Heart left ventricle (tissue), 16 donors: ENCODE measurements at places on chromosomes 1 and 21. TPM values are rescaled to one million over a fixed set of nuclear protein-coding genes. Genes with fewer than 3 reads are reported as not detected.
A peak's percentile ranks its signal among the peaks of the same experiment; 100 is the strongest.

- no peak for DNase-seq
Measured at GRCh38 chr1:95716097-95716496, 482.1 kb downstream of the RWDD3 start.

DNA sequence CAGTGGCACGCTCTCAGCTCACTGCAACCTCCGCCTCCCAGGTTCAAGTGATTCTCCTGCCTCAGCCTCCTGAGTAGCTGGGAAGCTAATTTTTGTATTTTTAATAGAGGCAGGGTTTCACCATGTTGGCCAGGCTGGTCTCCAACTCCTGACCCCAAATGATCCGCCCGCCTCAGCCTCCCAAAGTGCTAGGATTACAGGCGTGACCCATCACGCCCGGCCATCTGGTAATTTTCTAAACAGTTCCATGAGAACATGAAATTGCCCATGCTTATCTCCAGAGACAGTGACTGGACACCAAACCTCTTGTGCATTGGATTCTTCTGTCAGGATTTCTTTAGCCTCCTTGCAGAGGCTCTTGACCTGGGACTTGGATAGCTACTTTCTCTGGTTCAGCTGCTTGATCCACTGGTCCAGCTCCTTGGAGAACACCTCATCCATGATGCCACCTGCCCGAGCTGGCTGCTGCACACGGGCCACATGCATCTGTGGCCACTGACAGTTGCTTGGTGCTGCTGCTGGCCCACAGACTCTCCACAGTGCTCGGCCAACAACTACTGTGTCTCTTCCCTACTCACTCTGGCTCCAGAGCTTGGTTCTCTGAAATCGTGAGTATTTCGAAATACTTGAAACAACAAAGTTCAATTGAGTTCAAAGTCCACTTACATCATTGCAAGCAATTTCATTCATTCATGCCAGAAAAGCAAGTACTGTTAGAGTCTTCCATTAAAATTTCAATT is 40.0 kb upstream of the CTPS1 start:
- DNase-seq, result no peak

GRCh38 chr1:179938752-179939151 is 15.9 kb upstream of the CEP350 start:
- DNase-seq, result no peak

DNA sequence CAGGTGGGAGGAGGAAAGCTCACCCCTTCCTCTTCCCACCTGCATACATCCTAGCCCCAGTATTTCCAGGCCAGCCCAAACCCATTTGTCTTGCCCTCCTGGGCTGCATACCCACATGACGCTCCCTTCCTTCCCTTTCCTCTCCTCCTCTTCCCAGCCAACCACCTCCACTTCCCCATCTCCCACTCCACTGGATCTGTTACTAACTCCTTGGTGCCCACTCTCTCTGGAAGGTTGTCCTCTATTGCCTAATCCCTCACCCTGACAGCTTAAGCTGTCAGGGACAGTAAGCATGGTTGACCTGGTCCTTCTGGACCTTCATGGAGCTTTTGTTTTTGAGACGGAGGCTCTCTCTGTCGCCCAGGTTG is 23.0 kb upstream of the SYNC start:
- no peak for DNase-seq

DNA sequence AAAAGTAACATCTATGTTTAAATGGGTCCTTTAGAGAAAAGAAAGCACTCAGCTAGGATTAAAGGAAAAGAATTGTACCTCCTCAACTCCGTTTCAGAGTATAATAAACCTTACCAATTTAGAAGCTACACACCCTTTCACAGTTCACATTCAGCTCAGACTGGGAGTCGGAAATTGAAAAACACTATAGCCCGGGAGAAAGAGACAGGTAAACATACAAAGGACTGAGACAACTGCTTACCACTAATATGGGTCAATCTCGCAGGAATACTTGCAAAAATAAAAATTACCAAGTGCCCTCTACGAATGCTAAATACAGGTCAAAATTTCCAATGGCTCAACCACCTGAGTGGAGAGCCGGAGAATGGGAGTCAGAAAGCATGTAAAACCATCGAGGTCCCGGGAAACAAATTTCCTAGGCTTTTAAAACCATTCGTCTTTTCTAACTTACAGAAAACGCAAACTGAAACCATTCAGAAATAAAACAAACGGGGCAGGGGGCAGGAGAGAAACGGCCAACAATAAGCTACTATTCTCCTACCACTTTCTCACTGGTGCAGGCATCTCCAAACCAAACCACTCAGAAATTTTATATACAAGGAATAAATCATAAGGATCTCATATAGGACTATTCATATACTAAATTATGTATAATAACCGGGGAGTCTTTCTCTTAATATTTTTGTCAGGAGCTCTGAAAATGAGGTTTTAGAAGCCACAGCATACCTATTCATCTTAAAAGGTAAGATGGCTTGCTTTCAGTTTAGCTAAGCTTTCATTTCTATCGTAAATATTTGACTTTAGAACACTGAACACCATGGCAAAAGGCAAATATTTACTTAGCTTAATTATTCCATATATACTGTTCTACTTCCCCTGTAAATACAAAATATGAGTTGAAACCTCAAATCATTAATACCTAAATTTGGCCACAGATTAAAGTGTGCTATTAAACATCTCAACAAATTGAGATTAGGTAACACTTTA is 136.5 kb downstream of the RERE start:
- no peak for DNase-seq

GRCh38 chr1:55481634-55482033 is 266.5 kb upstream of the USP24 start:
- no peak for DNase-seq

DNA sequence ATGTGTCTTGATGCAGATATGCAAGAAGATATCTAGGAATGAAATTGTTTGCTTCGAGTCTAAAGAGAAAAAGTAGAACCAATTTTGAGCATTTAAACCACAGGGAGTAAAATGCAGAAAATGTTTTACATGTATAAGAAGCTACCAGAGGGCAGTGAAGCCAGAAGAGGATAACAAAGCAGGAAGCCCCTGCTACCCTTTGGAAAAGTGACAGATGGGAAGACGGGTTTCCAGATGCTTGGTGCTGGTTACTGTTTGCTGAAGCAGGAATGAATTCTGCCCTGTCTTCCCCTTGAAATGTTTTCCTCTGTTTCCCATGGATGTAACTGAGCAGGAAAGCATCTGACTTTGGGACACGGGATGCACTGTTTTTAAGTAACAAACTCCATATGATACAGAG is 822.2 kb downstream of the MRPL39 start:
- DNase-seq, result no peak

DNA sequence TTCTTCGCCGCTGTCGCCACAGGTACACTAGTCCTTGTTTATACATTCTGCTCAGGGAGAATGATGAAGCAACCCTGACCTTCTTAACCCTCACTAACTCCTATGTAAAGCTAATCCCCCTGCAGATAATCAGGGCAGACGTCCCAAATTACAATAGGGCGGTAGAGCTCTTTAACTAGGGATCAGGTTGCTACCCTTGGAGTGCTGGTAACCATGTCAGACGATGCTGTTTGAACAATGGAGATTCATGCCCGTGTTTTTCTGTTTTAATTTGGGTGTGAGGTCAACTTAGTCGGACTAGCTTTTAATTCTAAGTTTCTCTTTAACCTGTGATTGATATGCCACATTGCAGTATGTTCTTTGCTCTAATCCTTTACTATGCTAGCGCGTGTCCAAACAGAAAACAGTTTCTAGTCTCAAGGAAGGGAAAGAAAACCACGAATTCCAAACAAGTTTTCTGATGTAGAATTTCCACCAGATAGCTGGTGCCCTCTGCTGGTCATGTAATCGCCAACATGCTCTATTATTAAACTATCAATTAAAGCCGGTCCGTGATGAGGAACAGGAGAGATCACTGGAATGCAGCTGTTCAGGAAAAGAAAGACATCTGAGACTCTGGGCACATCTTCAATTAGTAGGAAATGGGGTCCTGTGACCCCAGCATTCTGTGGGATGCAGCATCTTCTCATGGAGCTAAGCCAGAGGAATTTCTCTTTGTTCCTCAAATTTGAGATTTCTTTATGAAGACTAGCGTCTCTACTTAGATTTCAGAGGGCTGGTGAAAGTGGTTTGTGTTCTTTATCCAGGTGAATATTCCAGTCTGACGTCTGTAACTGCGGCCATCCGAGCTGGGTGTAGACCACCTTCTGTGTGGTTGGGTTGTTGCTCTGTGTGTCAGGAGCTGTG is 18.3 kb upstream of the VAMP3 start:
- peak; percentile 60 for DNase-seq

- DNase-seq, result no peak
Measured at GRCh38 chr1:177383715-177384114, 213.0 kb downstream of the BRINP2 start.

DNA sequence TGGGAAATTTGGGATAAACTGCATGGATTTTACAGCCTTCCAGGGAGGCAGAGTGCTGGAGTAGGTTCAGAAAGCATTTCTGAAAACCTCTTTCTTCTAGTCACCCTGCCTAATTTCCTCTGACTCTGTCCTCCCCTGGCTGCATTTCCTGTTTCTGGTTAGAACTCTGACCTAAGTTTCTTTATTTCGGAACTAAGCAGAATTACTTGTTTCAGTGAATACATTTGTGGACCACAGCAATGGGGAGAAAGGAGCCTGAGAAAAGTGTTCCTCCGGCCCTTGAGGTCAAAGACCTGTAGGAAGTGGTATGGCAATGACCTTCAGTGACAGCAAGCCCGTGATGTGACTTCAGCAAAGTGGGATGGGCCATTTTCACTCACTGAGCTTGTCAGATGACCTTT is 173.4 kb upstream of the RUNX1 start:
- DNase-seq, result no peak

GRCh38 chr1:90622666-90623065 is 94.4 kb downstream of the BARHL2 start:
- no peak for DNase-seq

DNA sequence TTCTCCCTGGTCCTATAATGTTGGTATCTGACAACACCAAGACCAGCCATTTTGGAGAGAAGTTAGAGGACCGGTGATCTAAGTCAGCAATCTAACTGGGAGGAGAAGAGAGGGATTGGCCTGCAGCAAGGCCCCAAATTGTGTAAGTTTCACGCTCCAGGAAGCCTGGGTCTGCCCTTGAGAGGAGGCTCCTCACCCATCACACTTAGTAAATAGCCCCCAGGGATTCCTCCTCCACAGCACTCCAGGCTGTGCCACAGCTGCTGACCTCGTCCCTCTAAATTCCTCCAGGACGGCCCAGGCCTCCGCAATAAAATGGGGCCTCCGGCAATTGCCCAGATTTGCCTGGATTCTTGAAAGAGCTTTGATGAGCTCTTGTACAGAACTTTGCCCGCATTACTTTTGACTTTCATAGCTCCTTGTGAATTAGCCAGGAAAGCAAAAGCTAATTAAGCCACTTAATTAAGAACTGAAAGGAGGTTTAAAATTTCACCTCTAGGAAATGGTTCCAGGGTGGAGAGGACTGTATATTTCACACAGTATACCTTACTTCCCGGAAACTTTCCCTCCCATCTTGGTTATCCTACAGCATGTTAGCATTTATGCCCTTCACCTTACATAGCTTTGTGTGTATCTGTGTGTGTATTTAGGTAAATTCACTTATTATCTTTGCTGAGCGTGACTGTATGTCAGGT is 90.5 kb downstream of the LAMC2 start:
- DNase-seq, result no peak

DNA sequence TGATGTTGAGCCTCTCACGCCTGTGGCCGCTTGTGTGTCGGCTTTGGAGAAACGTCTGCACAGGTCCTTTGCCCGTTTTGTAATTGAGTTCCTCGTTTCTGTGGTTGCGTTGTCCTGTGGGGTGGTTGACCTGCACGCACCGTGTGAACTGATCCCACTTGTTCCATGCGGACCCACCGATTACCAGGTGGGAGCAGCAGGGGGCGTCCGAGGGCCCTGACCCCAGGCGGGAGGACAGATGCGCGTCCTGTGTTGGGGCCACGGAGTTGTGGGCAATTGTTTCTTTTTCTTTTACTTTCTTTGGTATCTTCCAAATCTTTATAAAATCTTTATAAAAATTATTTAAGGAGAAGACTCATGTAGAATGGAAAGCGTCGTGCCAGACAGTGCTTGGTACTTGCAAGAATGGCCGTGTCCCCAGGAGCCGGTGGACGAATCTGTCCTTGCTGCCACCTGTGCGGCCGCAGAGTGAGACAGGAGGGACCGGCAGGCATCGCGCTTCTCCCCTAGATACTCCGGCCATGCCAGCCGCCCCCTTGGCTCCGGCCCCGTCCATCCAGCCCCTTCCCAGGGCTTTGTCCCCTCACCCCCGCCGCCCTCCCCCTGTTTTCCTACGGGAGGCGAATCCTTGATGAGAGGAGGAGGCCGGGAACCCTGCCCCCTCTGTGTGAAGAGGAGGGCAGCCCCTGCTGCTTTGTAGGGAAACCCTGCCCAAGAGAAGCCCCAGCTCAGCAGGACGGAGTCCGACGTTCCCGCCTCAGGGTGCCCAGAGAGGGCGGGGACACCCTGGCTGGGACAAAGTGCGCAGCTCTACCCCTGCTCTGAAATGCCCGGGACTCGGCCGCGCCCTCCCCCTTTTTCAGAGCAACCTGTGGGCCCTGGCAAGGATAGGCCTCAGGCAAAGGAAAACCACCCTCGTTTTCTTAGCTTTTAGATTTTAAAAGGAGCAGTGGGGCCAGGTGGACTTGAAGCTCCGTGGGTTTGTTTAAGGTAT is 41.7 kb downstream of the PRKCZ start:
- peak; percentile 31 for DNase-seq

SLFNL1 gene
- 0.23 TPM for total RNA-seq

HSPB7 gene
- total RNA-seq, result 8,574 TPM

SRGAP2 gene
- 17.5 TPM for total RNA-seq

ADAM30 gene
- not detected for total RNA-seq

GFI1 gene
- total RNA-seq, result not detected

AMY2A gene
- not detected for total RNA-seq

C1orf94 gene
- total RNA-seq, result not detected

DDI2 gene
- 27.3 TPM for total RNA-seq
